AG10803 (cell line): ENCODE measurements at places on chromosomes 13 and 19.
A peak's percentile ranks its signal among the peaks of the same experiment; 100 is the strongest.

DNA sequence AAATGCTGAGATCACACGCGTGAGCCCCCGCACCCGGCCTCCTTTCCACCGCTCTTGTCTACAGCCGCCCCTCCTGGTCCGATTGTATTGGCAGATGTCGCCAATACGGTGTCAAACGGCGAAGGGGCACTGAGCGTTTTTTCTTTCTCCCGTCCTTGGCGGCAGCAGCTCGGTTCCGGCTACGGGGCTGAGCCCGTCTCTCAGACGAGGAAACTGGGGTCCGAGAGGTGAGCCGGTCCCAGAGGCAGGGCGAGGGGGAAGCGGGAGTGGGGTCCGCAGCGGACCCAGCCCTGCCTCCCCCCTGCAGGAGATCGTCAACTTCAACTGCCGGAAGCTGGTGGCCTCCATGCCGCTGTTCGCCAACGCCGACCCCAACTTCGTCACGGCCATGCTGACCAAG lies 20.4 kb downstream of the POLRMT start:
- no peak for DNase-seq

GRCh38 chr19:36051637-36052036 lies 2.4 kb downstream of the THAP8 start:
- DNase-seq, result no peak

DNA sequence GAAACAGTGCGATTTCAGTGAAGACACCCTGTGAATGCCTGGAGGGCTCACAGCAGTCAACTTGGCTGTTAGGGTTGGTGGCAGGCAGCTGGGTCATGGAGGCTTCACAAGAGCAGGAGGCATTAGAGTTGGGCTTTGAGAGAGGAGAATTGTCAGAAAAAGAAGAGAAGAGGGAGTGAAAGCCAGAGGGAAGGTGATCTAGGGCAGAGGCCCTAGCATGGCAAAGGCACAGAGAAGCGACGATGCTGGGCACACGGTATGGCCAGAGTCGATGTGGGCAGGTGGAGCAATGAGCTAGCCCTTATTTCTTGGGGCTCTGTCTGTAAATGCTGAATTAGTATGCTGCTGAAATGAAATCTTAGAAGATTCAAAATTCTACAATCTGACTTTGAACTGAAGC lies 52.6 kb upstream of the OLFM4 start:
- DNase-seq, result no peak

GRCh38 chr19:32168606-32169005 lies 176.8 kb upstream of the ZNF507 start:
- DNase-seq, result no peak

DNA sequence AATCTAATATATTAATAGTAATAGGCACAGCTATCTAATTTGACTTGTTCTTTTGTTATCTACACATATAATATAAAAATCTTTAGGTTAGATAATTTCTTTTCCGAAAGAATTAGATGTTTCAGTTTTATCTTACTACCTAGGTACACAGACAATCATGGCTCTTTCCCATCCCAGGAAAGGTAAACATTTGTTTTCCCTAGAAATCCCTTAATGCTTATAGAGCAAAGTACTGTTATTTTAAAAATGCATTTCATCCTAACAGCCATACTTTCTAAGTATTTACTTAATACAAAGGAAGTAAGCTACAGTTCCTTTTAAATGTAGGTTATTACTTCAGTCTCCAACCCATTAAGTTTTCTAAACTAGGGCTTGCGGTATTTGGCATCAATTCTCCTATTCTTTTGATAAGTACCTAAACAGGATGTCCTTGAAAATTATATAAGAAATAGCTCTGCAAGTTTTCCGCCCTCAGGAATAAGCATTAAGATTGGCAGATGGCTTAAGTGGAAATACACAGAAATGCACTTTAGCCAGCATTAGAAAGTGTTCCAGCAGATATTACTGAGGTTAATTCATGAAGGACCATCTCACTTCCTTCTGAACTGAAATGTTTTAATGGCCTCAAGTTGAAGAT lies 616.2 kb upstream of the SPRY2 start:
- no peak for DNase-seq

DNA sequence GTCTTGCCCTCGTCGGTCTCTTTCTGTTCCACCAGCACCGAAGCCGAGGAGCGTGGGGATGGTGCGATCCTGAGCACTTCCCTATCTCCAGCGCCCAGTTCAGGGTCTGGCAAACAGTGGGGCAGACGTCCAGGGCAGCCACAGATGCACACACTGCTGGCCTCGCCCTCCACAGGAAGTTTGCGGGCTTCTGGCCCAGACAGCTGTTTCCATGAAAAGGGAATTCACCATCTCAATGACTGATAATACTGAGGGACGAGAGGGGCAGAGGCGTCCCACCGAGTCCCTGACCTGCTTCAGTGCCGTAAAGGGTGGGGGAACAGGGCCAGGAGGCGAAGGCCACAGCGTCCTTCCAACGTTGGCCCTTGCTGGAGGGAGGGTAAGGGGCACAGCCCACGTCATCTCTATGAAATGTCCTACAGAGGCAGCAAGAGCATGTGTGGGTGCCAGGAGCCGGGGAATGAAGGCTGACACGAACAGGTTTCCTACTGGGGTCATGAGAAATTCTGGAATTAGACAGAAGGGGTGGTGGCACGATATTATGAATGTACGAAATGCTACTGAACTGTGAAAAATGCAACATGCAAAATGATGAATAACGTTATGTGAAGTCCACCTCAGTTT lies 19.5 kb downstream of the SHC2 start:
- no peak for DNase-seq

GRCh38 chr19:50909240-50910070 lies 1.7 kb downstream of the KLK4 start:
- no peak for DNase-seq

DNA sequence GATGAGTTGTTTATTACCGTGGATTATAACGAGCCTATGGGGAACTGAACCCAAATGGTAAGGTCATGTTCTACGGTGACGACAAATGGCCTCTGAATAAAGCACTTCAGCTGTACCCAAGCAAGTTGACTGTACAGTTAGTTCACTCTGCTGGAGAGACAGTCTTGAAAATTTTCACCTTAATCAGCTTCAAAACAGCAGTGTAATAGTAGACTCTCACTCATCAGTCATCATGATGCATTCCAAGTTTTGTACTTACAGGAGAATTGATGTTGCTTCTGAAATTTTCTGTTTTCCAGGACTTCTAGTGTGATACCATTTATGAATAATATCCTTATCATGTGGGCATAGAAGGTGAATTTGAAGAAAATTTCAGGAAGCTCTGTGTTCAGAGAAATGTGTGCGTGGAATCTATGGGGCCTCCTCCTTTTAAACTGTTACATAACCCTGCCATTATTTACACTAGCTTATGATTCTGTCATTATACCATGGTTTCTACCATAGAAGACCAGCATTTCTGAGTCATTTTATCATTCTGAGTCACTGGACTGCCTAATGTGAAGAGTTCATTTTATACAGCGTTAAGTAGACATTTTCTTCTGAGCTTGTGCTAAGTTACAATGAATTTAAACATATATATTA lies 96.9 kb downstream of the WDFY2 start:
- DNase-seq, result peak; percentile 70

- DNase-seq, result no peak
Observed at GRCh38 chr19:49812452-49812996, 568 bp downstream of the FUZ start.

- no peak for DNase-seq
Observed at GRCh38 chr13:52125547-52125946, 3.3 kb downstream of the NEK5 start.

DNA sequence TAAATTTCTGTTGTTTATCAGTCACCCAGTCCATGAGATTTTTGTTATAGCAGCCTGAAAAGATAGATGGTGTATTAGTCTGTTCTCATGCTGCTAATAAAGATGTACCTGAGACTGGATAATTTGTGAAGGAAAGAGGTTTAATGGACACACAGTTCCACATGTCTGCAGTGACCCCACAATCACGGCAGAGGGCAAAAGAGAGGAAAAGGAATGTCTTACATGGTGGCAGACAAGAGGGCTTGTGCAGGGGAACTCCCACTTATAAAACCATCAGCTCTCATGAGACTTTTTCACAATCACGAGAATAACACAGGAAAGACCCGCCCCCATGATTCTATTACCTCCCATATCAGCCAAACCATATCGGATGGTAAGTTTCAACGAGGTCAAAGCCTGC lies 309.2 kb downstream of the LIG4 start:
- DNase-seq, result no peak

DNA sequence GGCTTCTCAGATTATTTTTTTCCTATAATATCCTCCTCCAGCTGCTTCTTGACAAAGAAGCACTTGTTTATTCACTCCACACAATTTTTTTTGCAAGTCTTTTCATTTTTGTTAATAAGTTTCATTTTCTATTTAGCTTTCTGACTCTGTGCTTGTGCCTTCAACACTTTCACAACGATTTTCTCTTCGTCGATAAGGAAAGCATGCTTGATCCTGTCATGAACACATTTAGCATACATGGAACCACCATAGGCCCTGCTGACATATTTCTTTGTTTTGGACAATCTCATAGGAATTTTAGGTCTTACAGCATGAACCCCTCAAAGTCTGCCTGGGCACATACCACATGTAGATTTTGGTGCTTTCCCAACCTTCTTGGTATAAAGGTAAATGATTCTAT lies 346.0 kb downstream of the KCNRG start:
- no peak for DNase-seq
